ENCODE measurements at places on chromosomes 6 and 20.

DNA sequence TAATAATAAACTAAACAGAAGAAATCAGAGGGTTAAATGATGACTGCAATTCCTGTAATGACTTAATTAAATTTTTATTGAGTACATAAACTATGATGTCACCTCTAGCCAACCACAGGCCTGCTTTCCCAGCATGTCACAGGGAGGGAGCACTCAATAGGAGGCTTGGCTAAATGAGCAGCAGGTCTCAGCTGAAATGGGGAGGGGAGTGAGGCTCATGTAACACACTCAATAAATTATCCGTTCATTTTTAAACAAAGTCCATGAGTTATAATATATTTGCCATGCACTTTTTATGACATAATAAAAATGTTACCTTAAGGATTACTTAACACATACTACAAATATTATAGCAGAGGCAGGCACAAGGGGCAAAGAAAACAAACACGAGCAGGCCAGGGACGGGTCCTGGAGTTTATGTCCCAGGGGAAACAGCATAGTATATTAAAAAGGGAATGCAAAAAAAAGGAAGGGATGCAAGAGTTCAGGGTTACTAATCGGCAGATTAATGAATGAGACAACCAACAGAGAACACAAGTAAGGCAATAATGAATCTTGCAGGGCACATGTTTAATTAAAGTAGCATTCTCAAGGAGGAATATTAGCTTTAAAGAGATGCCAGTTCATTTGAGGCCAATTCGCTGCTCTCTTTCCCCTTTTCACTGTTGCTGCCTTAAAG, 27.1 kb upstream of the FAM83C start:
- ATAC-seq = no peak

GRCh38 chr6:62746968-62747367, 460.9 kb upstream of the KHDRBS2 start:
- no peak for ATAC-seq

DNA sequence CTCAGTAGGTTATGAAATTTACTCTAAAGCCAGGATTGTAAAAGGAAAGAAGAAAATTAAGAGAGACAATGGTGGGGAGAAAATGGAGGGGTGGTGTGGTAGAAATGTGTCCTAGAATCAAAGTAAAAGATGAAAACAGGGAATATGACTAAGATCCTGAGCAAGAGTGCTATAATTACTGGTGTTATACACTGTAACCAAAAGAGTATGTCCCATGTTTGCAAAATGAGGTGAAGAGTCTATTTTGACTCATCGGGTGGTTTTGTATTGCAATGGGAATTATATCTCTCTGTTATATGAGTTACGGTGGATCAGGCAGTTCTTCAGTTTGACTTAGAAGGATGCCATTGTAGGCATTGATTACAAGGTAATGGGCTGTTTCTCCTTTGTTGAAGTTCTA, 8.5 kb downstream of the L3MBTL3 start:
- peak; percentile 51 for ATAC-seq

DNA sequence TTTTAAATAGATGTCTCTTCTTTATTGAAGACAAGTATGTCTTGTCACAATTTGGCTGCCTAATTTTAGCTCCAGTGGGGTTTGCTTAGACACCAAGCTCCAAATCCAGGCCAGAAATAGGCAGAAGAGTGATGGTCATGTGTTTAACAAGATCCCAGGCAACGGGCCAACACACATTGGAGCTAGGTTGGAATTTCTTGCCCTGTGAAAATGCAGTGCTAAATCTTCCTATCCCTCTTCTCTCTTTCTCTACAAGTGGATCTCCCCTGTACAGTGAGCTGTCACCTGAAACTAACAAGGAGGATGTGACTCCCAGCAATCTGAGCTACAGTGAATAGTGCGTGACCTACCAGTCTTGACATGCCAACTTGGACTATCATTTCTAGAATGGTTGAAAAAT, 65.3 kb upstream of the VGLL2 start:
- ATAC-seq = no peak

GRCh38 chr6:161141173-161141572, 132.7 kb downstream of the AGPAT4 start:
- no peak for ATAC-seq

- peak; percentile 43 for ATAC-seq
Measured at GRCh38 chr20:63735859-63736718, at the start of gene LIME1. Gene LIME1, plus strand, starts transcription at chr20:63736664. Its CDS starts 886 bp downstream, at chr20:63737550.

- ATAC-seq = no peak
Measured at GRCh38 chr6:14217728-14218518, 100.4 kb downstream of the CD83 start.

- ATAC-seq = no peak
Measured at GRCh38 chr6:35019171-35019570, 122.0 kb downstream of the TCP11 start.

GRCh38 chr6:134605034-134605433, 287.1 kb upstream of the SGK1 start:
- no peak for ATAC-seq

DNA sequence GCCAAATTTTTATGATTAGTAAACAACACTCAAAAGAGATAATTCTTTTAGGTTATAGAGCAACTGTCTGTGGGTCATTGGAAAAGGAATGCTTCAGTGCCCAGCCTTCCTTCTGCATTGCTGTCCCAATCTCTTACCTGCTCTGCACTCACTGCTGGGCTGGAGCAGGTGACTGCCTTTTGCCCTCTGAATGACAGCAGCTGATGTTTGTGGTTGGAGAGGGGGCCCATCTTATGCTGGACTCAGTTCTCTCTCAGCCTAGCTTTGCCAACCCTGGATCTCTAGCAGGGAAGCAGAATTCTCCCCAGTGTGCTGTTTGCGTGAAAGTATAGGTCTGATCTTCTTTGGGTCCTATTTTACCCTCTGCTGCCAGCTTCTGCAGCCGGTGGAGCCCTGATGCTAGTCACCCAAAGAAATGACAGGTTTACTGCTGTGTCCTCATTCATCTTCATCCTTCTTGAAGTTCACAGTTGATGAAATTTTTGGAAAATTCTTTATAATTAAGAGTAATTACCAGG, 193.5 kb downstream of the ARID1B start:
- ATAC-seq = no peak

- no peak for ATAC-seq
Measured at GRCh38 chr20:62595491-62595890, 46.8 kb upstream of the SLCO4A1 start.

DNA sequence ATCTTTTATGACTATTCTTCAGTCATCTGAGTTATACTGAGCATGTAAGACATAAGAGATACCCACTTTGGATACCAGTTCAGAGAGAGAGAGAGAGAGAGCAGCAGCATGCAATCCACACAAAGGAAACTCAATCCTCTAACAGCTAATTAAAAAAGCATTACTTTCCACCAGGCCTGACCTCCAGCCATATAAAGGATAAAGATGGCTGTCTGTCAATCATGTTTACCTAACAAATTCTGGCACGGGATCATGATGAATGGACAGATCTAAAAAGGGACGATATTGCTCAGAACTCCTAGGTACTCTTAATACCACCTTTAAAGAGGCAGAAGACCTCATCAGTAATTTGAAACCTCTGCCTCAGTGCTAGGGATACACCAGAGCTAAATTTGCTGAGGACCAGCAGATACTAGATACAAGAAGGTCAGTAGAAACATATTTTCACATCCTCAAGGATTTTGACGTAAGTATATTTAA, 159.2 kb downstream of the RPS12 start:
- ATAC-seq = no peak

- no peak for ATAC-seq
Measured at GRCh38 chr6:101824551-101825345, 431.2 kb downstream of the GRIK2 start.

DNA sequence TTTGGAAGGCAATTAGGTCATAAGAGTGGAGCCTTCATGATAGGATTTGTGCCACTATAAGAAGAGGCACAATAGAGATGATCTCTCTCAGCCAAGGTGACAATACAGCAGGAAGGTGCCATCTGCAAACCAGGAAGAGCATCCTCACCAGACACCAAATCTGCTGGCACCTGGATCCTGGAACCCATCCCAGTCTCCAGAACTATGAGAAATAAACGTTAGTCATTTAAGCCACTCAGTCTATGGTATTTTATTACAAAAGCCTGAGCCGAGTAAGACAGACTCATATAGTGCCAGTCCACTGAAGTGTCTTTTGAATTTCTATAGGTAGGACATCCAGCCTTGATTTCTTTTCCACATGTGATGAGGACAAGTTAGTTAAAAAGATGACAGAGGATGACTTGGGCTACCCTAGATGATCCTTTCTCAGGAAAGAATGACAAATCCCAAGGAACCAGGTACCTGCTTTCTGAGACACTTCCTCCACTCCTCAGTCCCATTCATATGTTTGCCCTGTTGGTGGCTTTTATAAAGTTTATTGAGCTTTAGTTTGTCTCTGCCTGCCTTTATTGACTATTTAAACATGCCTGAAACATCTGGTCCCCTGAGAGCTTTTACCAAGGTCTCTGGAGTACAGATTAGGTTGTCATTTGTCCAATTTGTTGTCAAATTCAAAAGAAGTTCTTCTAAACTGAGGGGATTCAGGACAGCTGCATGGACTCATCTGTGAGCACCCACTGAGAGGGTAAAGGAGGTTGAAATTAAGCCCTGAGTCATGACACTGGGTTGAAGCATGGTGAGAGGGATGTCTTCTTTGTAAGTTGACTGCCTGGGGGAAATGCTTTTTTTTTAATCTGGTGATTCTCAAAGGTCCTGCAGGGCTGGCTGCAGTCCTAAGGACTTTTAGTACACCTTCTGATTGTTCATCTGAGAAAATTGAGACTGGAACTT, 165.0 kb upstream of the PLCB4 start:
- no peak for ATAC-seq

GRCh38 chr6:130070326-130070725, 51.9 kb downstream of the L3MBTL3 start:
- peak; percentile 45 for ATAC-seq

- no peak for ATAC-seq
Measured at GRCh38 chr6:90199900-90200299, 96.7 kb downstream of the BACH2 start.

DNA sequence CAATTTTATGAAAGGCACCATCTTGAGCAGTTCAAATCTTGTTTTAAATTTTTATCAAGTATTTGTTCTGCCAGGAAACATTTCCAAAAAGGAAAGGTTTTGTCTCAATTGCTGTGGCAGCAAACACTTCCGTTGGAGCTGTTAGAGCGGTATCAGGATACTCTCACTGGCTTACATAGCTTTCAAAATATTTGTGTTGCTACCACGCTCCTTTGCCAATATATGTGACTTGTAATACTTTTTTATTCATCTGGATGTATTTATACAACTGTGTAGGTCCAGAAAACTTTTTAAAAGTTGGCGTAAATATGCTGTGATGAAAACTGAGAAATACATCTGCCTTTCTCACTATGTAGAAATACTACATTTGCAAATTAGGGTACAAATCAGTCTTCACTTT, 37.8 kb upstream of the NHSL1 start:
- no peak for ATAC-seq

GRCh38 chr20:13166011-13166410, 55.1 kb upstream of the ISM1 start:
- no peak for ATAC-seq

DNA sequence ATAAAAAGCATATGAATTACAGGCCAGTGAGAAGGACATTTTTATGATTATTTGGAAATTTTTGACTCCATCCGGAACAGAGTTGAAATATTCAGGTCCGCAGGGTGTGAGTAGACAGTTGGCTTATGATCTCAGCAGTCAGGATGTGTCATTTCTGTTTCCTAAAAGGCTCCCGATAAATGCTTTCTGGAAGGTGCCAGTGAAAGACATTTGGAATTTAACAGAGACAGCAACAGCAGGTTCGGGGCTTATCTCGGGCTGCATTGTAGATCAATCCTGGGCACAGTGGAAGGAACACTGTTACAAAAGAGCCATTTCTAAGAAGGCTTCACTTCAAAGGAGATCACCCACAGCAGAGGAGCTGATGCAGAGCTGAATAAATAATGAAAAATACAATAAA, 934.4 kb downstream of the KIF16B start:
- no peak for ATAC-seq

- ATAC-seq = peak; percentile 89
Measured at GRCh38 chr6:157893238-157893637, 70.2 kb downstream of the SNX9 start.

DNA sequence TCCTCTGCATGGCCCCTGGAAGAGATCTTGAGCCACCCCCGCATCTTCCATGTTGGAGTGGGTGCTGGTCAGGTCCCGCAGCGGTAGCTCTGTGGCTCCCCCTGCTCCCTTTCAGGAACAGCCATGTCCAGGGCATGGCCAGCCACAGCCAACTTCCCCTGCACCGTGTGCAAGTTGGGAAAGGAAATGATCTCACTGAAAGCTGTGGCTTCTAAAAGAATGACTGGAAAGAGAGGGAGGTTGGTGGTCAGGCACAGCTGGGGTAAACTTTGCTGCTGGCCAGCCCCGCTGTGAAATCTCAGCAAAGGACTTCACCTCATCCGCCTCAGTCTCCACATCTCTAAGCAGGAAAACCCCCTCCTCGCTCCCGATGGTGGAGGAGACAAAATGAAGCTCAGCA, 153.6 kb upstream of the CST7 start:
- no peak for ATAC-seq

DNA sequence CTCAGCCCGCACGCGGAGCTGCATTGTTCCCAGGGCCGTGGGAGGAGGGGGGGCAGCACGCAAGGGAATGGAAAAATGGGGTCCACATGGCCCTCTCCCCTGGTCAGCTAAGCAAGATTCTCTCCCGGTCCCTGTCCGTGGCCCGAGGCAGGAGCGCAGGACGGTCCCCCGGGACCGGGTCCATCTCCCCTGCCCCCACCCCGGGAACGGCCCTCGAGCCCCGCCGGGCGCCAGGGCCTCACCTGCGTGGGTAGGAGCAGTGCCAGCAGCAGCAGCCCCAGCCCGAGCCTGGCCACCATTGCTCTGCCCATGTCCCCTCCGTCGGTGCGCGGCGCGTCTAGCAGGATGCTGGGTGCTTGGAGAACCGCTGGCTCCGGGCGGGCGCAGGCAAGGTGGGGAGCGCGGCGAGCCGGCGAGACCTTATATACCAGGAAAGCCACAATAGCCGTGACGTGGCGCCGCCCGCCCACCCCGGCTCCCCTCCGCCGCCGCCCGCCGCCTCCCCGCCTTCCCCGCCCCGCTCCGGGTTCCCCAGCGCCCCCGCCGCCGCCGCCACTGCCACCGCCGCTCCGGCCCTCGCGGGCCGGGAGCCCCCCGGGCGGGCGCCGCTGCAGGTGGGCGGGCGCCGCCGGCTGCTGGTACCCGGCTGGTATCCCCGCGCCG, at the start of gene CD24:
Gene CD24, minus strand, starts transcription at position 394 of the 663 bp plus-strand sequence. Its CDS starts 83 bp downstream, at position 311.
- ATAC-seq = no peak

DNA sequence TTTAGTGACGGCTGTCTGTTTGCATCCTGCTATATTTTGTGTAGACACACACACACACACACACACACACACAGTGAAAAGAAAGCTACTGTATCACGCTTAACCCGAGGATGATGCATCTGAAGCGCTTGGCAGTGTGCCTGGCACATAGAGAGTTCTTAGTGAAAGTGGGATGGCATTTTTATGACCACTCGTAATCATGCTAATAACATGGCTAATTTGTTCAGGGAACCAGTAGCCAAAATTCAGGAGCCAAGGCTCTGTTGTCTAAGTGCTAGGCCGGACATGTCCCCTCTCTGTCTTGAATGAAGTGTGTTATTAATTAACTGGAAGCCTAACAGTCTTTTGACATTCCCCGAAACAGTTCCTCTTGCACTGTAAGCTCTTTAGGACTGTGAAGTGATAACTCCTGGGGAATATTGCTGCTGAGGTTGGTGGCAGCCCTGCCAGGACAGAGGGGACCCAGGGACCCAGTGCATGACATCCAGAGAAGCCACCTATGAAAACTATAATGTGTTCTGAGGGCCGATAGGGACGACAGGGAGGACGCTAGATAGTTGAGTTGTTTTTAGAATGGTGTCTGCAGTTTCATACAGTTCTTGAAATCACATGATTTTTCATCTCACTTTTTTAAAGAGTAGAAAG, 45.0 kb upstream of the IRF4 start:
- ATAC-seq = no peak
